ENCODE measurements at places on chromosomes 4 and X.

- DNase-seq = peak; percentile 55
Measured at GRCh38 chr4:174461466-174462106, 60.7 kb downstream of the HPGD start.

DNA sequence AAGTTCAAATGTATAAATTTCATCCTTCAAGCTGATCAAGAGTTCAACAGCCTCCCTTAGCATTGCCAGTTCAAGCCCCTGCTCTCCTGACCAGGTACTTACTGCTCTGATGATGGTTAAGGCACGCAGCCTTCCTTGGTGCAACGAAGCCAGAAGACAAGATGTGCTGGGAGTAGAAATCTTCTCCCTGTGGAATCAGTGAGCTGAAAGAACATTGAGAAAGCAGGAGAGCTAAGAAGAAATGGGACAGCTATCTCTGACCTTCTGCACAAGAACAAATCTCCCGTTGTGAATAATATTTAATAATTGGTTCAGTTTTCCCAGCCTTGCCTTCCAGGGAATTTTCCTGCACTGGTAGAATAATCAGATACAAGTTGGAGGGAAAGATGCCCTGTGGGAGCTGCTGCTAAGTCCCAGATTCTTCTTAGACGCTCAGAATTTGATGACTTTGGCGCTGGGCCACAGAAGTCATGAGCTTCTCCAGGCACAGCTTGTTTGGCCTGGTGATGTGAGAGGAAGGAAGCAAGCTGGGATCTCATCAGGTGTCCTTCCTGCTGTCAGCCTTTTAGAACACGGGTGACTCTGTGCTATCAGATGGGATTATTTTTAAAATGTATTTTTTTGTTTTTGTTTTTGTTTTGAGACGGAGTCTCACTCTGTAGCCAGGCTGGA, 77.8 kb downstream of the CD38 start:
- DNase-seq = no peak

- peak; percentile 63 for DNase-seq
Measured at GRCh38 chr4:47642985-47643760, 158.1 kb downstream of the ATP10D start.

- no peak for DNase-seq
Measured at GRCh38 chr4:107215222-107215621, 179.1 kb upstream of the DKK2 start.

GRCh38 chr4:16890651-16891050, 7.8 kb downstream of the LDB2 start:
- no peak for DNase-seq

DNA sequence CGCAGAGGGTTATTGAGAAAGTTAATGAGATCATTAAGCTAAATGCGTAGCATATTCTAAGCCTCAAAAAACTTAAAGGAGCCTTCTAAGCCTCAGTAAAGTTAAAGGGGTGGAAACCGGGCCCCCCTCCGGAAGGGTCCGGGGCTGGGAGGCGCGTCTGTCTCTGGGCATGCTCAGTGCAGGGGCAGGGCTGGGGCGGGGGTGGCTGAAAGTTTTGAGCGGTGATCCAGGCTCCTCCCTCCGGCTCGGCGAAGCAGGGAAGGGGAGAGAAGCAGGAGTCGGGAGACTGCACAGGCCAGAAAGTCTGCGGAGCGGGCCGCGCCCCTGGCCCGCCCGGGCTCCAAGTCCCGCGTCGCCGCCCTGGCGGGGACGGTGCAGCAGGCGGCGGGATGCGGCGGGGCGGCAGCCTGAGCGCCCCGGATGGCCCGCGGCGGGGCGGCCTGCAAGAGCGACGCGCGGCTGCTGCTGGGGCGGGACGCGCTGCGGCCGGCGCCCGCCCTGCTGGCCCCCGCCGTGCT, at the start of gene EVC:
TSS of gene EVC (plus strand) at position 241 of the 518 bp plus-strand sequence. CDS start at position 421, 180 bp downstream.
- peak; percentile 72 for DNase-seq

GRCh38 chr4:86531440-86531839, 62.7 kb upstream of the PTPN13 start:
- DNase-seq = no peak

DNA sequence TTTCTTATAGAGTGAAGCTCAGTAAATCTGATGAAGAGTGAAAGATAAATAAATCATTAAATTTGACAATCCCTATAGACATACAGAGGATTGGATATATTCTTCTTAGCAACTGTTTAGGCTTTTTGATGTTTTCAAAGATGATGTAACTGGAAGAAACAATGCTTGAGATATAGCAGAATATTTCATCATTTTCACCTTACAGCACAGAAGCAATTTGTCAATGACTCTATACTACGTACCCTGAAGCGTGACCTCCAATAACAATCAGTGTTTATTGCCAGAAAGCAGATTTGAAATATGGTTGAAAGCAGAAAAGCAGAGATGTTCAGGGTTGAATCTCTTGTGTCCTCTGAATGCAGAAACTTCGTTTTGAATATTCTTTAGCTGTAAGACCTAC, 228.4 kb downstream of the DTHD1 start:
- DNase-seq = no peak

DNA sequence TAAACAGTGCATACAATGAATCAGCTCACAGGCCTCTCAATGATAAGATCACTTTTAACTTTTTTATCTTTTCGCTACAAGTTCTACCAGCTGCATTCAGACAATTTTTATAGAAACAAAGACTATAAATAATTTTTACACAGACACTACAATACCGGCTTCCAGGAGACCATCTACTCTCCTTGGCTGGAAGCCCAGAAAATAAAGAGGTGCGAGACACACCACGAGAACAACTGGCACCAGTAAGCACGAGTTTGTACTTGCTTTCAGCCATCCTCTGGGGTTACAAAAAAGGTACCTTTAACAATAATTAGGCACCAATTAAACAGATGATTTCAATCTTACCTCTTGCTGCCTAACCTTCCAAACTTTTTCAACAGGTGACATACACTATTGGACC, 11.2 kb upstream of the PRDX4 start:
- peak; percentile 55 for DNase-seq

GRCh38 chr4:145818011-145818410, 120.6 kb downstream of the ZNF827 start:
- DNase-seq = no peak

DNA sequence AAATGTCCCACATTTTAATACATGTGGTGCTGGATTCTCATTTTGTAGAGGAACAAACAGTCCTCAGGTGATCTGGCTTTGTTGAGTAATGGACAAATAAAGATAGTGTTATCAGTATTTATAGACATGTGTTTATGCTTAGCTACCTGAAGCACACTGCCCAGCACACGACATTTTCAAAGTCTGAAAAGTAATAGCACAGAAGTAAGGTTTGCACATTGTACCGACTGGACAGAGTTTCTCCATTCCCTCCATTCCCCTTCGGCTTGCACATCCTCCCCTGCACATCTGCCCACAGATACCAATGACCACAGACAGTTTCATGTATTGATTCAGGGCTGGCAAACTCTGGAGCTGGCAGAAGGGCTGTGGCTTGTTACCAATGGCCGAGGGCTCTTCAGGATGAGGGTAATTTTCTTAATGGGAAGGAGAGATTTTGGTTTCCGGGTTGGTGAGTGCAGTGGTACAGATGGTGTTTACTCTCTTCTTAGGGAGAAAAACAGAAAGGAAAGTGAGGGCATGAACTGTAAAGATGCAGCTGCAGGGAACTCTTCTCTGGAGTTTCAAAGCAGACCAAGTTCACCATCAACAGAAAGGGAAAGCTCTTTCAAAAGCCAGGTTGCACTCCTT, 2.3 kb downstream of the GRPR start:
- no peak for DNase-seq

DNA sequence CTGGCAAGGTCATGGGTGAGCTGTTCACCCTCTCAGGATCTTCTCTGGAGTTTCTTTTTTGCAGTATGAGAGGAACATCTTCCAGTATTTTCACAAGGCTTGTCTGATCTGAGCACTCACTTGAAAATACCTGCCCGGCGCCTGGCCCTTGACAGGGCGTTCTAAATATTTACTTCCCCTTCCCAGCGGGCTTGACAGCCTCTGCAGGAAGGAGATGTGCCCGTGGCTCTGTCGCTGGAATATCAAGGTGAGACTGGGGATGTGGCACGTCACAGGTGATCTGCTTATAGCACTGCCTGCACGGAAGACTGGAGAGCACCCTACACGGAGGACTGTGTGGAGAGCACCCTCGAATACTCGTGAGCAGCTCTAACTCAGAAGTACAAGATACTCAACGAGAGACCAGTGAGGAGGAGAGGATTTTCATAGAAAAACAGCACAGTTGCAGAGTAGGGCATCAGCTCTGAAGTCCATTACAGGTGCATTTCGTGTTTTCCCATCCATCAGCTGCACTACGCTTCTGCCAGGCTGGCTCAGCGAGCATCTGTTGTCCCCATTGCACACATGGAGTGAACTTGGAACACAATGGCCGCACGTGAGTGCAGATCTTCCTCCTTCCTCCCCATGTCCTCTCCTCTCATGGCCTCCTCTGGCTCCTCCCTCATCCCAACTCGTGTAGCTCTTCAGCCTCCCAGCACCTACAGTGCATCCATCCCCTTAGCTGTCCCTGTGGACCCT, 32.1 kb downstream of the ZBTB49 start:
- no peak for DNase-seq

DNA sequence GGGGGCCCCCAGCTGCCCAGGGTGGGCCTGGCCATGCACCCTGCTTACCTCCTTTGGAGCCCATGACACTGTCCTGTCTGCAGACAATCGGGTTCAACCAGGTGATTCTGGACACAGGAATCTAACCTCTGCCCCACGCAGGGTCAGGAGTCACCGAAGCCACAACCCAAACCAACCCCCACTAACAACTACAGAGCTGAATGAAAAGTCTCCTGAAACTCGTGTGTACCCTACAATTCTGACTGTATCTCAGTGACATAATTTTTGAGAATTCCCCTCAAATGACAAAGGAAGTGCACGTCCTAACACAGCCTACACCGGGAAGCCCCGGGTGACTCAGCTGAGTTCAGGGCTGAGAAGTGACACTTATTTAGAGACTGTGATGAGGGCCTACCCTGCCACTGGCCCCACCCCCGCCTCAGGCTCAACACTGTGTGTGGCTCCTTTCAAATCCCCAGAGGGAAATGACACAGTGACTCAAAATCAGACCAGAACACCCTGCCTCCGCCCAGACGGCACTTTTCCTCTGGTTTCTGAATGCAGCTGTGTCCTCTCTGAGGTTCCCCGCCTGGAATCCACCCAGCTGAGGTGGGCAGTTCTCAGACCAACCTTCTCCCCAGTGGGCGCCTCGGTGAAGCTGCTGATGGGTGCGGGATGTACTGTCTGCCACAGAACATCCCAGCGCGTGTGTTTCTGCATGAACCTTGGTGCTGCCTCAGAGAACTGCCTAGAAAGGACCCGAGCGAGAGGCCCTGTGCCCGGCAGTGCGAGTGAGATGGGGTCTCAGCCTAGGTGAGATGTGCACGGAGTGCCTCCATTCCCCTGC, 9.9 kb downstream of the TNIP2 start:
- DNase-seq = peak; percentile 93

DNA sequence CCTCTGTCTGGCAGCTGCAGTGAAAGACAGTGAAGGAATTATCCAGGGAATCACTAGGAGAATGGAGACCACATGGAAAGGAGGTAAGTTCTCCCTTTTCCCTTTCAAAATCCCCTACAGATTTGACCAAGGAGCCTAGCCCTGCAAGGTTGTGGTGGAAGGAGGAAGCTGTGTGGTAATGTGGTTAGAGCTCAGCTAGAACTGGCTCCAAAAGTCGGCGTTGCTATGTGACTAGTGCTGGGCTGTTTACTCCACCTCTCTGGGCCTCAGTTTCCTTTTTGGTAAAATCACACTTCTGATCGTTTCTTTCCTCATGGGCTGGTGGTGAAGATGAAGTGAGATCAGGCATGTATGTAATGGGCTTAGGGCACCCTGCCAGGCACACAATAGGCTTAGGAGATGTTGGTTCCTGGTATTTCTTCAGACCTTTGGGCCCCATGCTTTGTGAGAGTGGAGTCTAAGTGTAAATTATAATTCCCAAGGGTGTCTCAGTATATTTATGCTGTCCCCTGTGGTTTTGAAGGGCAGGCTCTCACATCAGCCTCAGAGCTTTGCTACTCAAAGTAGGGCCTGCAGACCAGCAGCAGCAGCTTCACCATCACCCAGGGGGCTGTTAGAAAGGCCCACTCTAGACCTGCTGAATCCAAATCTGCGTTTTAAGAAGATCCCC, 183.7 kb upstream of the BCOR start:
- no peak for DNase-seq

- DNase-seq = peak; percentile 25
Measured at GRCh38 chr4:120683897-120684540, 238.5 kb downstream of the PRDM5 start.

DNA sequence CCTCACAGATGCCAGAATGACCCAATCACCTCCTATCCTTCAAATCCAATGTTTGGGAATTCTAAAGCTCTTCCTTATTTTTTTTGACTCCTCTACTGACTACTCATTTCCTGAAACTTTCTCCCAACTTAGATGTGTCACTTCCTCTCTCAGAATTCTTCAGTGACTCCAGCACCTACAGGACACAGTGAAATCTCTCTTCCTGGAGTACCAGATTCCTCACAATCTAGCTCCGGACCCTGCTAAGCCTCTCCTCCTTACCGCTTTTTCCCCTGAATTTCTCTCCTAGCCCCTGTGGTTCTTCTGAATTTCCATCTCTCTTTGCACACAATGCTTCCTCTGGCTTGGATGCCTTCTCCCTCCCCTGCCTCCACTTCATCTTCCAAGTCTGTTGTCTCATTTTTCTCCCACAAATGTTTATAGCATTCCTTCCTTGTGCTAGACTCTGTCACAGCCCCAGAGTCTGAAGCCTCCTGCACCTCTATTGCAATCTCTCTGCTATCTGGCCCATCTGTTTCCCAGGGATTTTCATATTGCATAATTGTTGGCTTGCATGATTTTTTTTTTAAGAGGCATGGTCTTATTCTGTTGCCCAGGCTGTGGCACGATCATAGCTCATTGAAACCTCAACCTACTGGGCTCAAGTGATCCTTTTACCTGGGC, 80.1 kb downstream of the ANAPC4 start:
- peak; percentile 29 for DNase-seq

DNA sequence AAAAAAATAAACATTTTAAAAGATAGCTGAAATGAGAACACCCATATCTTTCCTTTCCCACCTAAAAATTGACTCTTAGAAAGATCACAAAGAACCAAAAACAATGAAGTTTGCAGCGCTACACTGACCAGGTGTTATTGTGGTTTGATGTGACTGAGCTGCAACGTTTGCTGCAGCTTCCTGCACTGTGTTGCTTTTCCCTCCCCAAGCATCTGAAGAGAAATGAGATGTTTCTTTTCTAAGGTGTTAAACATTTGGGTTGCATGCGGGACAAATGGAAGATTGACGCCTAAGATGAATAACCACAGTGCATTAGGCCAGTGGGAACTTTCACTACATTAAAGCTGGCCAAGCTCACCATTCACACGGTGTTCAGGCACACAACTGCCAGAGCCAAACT, 8.9 kb downstream of the LEF1 start:
- DNase-seq = no peak

DNA sequence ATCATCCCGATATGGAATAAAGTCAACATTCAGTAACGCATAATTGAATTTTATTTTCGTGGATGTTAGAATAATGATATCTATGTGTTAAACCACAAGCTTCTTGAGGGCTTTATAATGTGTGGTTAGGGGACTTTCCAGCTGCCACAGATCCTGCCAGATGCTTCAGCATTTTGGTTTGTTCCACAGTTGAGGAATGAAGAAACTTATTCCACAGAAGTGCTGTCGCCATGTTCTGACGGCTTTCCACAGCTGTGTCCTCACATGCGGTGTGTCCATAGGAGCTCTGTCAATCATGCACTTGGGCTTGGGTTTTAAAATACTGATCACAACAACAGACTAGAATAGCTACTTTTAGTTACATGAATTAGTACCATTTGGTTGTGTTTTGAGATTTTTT, 411.9 kb downstream of the TRIML1 start:
- DNase-seq = no peak
